Fibroblast of skin of right biceps (primary cell): ENCODE measurements at places on chromosomes 5 and 9.

- peak; percentile 35 for DNase-seq
These were observed 26.4 kb downstream of the TNFSF15 start for GRCh38 chr9:114779352-114779845.

DNA sequence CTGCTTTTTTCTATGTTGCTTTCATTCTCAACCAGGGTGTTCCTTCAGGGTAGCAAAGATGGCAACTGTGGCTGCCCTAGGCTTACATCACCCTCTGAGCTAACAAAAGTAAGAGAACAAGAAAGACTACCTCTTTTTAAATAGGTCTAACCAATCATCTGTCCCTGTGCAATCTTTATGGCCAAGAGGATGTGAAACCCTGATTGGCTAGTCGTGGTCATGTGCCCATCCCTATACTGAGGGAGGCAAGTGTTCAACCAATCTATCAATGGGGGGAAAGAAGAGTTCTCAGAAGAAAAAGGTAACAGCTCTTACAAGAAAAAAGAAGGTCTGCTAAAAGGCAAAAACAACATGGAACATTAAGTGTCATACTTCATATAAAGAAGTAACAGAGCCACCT lies 11.7 kb upstream of the SNCAIP start:
- DNase-seq: no peak

DNA sequence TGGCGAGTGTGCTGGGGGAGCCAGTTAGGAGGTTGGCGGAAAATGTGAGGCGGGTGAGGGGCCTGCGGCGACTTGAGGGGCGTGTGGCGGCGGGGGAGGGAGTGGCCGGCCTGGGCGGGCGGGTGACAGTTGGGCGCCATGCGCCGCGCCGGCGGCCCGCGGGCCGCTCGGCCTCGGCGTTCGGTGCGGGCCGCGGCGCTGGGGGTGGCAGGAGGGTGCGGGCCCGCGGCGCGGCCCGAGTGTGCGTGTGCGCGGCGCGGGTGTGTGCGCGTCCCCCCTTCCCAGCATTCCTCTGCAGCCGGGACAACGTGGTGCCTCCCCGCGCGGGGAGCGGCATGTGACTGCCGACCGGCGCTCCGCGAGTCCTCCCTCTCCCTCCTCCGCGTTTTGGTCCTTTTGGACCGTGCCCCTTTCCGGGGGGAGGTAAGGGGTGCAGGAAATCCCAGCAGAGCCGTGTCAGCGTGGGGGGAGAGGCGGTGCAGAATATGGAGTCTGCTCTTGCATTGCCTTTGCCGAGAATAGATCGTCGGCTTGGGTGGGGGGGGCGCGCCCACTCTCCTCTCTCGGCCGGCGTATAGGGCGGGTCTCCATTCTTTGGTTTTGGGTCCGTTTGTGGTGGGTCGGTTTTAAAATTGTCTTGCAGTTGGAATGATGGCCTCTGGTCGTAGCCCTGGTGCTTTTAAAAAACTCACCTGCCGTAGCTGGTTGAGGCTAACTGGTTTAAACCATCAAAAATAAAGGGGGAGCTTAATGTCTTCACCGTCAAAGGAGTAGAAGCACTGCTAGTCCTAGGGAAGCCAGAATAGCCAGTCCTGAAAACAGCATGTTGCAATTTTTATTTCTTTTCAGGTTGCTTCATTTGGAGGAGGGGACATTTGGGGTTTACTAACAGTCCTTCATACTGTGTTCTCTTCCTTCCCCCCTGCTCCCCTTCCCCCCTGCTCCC lies 2.0 kb downstream of the LARP1 start:
- peak; percentile 47 for DNase-seq

DNA sequence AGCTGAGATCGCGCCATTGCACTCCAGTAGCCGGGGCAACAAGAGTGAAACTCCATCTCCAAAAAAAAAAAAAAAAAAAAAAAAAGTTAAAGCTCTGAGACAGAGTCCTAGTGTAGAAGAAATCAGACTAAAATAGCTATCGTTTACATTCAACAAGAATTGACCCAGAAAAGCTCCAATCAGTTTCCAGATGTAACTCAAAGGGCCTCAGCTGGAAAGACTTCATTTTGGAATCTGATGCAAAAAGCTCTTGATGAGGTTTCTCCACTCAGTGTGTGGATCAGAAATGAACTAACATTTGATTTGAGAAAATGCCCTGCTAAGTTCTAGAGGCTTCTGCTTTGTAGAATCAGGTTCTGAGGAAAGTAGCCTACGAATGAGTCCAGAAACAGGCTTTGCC lies 7.2 kb upstream of the C1QTNF2 start:
- DNase-seq: no peak

GRCh38 chr5:157180374-157181264 lies at the start of gene ITK:
ITK (plus strand) TSS chr5:157180840; CDS start chr5:157180978, 138 bp downstream.
- DNase-seq: no peak

- no peak for DNase-seq
These were observed 533.4 kb downstream of the PSAT1 start for GRCh38 chr9:78830301-78830700.

GRCh38 chr9:34690983-34691935 lies at the start of gene CCL19:
CCL19 (minus strand) TSS chr9:34691276; CDS start chr9:34691139, 137 bp downstream.
- DNase-seq: no peak

DNA sequence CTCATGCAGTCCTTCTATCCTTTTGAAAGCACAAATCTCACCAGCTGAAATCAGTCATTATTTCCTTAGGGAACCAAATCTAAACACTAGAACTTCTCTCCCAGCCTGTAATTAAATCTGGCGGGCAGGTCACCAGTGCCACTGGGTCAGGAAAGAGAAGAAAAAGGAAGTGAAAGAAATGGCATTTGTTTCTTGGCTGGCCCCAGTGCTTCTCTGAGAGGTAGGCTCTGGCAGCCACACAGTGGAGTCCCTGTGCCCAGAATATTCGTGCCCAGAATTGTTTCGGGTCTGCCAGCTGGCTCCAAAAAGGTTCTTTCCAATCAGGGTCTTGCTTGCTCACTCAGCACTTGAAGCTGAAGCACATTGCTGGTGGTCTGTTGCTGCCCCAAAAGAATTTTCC lies 133.9 kb upstream of the MTAP start:
- no peak for DNase-seq

GRCh38 chr5:149379818-149380374 lies 804 bp upstream of the IL17B start:
- no peak for DNase-seq

DNA sequence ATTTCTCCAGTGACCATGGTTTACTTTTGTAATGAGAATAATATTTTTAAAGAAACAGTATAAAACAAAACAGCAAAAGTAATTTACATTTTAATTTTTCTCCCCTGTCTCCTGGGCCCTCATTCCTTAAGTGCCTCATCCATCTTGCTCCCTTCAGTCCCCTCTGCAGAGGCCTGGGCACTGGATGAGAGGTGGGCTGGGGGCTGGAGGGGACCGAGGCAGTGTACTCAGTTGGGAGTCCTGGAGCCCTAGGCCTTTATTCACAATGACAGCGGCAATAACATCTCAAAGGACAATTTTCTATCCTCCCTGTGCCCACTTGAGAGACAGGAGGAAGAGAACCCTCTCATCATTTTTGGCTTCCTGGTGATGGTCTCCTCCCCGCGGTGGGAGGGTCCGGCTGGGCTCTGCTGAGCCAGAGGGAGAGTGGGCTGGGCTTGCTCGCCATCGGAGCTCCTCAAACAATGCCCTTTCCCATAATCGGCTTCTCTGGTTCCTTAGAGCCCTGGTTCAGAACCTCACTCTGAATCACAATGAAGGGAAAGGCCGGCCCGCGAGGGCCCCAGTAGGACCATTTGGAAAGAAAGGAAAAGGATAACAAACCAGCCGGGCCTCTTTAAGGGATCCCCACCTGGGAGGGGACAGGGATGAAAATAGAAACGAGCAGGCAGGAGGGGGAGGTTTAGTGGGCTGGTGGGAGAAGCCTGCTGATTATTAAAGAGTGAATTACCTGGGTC lies 9.7 kb upstream of the SMIM32 start:
- no peak for DNase-seq

DNA sequence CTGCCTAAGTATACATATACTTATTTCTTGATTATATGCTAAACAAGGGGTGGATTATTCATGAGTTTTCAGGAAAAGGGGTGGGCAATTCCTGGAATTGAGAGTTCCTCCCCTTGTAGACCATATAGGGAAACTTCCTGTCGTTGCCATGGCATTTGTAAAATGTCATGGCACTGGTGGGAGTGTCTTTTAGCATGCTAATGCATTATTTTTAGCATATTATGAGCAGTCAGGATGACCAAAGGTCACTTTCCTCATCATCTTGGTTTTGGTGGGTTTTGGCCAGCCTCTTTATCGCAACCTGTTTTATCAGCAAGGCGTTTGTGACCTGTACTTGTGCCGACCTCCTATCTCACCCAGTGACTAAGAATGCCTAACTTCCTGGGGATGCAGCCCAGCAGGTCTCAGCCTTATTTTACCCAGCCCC lies 80.9 kb downstream of the ALDH7A1 start:
- DNase-seq: peak; percentile 45

DNA sequence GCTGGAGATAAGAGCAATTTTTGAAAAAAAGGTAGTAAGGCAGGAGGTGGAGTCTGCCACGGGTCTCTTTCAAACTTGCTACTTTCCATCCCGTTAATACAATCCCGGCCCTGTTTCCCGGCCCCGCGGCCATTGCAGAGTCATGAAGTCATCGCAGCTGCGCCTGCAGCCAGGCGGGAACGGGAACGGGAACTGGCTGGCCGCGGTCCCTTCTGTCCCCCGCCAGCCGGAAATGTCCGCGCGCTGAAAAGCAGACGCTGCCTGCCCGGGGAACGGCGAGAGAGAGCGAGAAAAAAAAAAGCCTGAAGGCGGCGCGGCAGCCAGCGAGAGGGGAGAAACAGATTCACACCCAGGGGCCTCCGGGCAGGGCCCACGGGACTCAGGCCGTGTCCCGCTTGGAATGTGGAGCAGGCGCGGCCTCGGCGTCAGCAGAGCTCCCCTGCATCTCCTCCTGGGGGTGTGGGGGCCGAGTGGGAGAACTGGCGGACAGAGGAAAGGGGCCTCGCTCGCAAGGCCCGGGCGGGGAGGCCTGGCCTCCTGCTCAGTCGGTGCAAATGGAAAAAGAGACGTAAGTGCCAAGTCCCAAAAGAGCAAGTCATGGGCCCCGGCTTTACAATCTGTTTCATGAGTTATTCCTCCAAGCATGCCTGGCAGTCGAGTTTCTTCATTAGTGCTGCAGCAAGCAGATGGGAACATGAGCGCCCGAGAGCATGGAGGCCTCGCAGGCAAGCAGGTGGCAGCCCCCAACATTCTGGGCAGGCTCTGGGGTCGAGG lies 201.2 kb upstream of the GAS1 start:
- DNase-seq: peak; percentile 84

- no peak for DNase-seq
These were observed 21.5 kb upstream of the PRDM12 start for GRCh38 chr9:130642926-130643325.

DNA sequence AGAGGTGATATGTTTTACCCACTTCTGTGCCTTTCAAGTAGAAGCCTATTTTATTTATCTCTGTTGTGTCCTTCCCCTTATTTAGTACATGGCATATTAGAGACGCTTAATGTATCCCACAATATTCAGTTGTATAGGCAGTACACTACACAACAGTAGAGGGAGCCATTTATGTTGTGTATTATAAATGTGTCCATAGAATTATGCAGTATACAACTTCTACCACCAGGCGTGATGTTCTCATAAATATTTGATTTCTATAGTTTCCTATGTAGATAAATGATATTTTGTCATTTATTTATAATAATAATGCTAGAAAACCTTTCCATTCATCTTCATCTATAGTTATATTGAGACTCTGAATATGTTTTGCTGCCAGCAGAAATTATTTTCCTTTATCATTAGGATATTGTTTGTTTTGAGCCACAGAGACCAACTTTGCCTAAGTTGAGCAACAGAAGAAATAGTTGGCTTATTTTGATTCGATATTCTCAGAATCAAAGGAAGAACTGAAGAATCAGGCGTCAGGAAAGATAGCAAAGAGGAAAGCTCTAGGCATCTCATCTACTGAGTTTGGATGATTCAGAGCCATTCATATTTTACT lies 81.7 kb downstream of the ADAMTS19 start:
- peak; percentile 32 for DNase-seq

- no peak for DNase-seq
These were observed 89.6 kb upstream of the DMRTA1 start for GRCh38 chr9:22356985-22357384.

DNA sequence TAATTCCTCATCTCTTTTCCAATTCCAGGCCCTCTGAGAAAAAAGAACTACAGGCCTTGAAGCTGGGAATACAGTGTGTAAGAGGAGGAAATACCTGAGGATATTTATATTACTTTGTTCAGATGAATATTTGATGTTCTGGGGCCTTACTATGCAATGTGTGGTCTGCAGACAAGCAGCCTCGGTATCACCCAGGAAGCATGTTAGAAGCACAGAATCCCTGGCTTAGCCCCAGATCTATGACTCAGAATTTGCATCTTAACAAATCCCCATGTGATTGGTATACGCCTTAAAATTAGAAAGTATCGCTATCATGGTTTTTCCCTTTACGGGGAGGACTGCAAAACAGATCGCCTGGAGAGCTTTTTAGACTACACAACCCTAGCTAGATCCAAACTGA lies 121.0 kb downstream of the JAKMIP2 start:
- DNase-seq: peak; percentile 9

DNA sequence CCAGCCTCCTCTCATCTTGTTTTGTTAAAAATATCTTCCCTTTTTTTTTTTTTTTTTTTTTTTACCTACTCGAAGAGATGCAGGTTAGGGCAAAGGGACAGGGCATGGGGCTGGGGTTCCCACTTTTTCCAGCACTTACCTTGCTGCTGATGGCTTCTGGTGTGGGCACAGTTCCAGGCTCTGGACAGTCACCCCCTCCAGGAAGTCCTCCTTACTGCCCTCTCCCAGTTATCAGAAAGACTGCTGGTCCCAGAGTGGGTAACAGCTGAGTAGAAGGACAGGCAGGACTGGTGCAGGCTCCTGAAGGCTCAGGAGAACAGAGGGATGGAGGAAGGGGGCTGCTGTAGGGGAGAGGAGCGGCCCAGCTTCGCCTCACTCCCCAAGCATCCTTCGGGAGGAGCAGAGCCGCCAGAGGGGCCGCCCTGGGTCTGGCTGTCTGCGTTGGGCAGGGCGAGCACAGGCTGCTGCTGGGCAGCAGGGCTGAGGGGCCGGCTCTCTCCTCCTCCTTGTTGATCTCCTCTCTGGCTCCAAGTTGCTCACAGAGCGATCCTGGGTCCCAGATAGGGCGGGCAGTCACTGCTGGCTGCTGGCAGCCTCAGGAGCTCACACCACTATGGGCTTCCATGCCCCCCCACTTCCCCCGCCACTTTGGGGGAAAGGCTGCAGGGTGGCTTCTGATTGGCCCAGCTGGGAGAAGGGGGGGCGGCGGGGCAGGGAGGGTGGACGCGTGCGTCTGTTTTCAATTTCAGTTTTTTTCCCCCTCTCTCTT lies at the start of gene PDGFRB:
TSS of gene PDGFRB (minus strand) at position 588 of the 769 bp plus-strand sequence. CDS start 18,798 bp downstream, outside the sequence.
- DNase-seq: peak; percentile 94
